Activated CD8-positive, alpha-beta memory T cell treated with anti-CD3 and anti-CD28 coated beads for 1 hour (primary cell): ENCODE measurements at places on chromosomes 3 and 15.

DNA sequence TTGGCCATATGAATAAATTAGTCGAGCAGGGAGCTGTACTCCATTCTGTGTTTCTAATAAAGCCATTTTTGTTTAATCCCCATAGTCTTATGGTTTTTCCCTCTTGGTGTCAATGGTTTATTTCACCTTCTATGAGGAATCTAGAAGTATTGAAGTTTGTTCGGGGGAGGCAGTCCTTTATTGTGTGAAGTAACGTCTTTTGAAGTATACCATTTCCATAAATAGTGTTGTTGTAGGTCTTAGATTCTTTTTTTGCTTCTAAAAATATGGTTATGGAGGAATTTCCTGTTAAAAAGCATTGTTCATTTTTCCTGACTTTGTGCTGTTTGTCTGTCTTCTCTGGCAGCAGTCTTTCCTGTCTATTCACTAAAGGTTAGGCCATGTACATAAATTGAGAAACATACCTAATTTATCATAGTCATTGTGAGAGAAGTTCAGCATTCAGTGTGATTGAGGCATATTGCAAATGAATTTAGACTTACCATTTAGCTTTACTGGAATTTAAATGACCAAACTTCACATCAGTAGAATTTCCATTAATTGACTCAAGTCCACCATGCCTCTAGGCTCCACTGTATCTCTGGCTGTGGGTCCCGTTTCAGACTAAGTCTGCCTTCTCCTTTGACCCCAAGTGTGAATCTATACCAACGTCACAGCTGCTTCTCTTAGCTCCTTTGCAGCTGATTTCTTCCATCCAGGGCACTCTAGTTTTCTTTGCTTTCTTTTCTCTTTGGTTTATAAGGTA, 37.3 kb downstream of the YEATS2 start:
- DNase-seq, result no peak

DNA sequence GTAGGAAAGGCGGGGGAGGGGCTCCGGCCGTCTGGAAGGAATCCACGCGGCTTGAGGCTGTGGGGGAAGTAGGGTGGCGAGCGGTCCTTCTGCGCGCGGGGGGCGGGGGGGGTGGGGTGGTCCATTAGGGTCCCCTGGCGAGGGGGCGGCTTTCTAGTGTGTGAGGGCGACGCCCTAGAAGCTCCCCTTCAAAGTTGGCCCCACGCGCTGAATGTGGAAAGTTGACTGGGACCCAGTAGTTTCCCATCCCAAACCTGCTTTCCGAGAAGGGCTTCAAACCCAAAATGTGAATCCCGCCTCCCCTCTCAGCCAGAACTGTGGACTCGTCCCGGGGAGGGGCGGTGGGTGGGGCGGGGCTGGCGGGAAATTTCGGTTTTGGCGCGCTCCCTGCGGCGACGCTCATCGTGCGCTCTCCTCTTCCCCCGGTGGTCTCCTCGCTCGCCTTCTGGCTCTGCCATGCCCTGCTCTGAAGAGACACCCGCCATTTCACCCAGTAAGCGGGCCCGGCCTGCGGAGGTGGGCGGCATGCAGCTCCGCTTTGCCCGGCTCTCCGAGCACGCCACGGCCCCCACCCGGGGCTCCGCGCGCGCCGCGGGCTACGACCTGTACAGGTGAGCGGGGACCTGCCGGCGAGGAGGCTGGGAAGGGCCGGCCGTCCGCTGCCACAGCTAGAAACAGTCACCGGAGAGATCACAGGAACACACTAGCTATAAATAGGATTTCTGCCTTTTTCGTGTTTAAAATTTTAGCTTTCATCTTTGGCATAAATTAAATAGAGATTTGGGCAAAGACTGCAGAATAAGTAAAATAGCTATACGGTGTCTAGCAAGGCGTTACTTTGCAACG, 790 bp downstream of the DUT start:
- peak; percentile 10 for DNase-seq

GRCh38 chr3:154229217-154229590, 95.1 kb downstream of the DHX36 start:
- no peak for DNase-seq

DNA sequence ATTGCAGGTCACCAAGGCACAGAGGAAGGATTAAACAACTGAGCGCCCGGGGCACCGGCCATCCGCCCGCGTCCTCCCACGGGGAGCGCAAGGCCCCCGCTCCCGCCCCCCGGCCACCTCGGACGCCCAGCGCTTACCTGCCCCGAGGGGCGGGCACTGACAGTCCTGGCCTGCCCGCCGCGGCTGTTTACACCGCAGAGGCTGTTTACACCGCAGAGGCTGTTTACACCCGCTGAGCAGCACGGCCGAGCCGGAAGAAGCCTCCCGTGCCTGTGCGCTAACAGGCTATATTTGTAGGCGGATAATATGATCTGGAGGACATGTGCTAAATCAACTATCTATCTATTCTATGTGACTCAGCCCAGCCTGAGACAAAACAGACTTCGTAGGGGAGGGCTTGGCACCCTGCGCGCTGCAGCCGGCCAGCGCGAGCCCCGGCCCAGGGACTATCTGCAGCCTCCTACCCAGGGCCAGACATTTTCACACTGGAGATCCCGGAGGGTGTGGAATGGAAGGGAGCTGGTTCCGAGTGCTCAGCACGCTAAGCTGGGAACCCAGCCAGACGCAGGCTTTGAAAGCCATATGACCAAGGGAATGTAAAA, at the start of gene LRRC2:
Gene LRRC2 (minus strand): TSS at position 263 of the 602 bp plus-strand sequence. CDS start 14,711 bp downstream, outside the sequence.
- DNase-seq, result no peak
